ENCODE measurements at places on chromosomes 2 and 18. TPM values are rescaled to one million over a fixed set of nuclear protein-coding genes. Genes with fewer than 3 reads are reported as not detected.

Gene CETN1
- not detected for total RNA-seq

Gene LRP2
- total RNA-seq, result 310 TPM

Gene DNER
- total RNA-seq, result 0.93 TPM

Gene ESPNL
- 1.6 TPM for total RNA-seq

All from thyroid gland (tissue), 4 donors.